Activated CD8-positive, alpha-beta memory T cell treated with anti-CD3 and anti-CD28 coated beads for 1 hour (primary cell): ENCODE measurements at places on chromosomes 2 and 18.

DNA sequence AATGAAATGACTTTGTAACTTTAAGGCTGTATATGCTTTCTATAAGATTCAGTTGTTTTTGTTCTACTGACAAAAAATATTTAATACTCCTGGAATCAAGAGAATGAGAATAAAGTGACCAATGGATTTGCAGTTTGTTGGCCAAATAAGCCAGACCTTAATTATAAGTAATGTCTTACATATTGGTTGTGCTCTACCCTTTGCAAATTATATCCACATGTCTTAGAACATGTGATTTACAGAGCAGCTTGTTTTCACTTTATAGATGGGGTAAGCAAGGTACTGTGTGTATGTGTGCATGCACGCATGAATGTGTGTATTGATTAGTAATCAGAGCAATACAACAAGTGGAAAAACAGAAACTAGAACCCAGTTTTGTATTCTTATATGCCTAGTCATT lies 59.1 kb downstream of the RMDN2 start:
- DNase-seq, result no peak

DNA sequence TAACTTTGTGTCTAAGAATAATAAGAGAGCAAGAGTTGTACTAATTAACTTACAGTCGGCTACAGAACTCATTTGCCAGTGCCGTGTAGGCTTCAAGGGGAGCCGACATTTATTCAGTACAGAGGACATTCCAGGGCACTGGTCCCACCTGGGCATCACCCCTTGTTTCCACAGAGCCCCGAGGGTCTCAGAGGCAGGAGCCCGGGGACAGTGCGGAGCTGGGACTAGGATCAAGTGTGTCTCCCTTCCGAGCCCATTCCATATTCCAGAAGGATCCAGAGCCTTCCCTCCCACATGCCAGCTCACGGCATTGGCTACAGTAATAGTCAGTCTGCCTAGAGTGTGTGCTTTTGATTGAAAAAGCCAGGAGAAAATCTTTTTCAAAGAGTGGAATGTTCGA lies 71.5 kb upstream of the CTDP1 start:
- no peak for DNase-seq

- DNase-seq, result no peak
Measured at GRCh38 chr2:48954935-48955334, 199.4 kb downstream of the FSHR start.

GRCh38 chr2:218953366-218953954 lies 6.0 kb upstream of the CDK5R2 start:
- DNase-seq, result no peak

GRCh38 chr2:43192744-43193651 lies 33.4 kb downstream of the ZFP36L2 start:
- no peak for DNase-seq

GRCh38 chr2:14358774-14359173 lies 273.7 kb upstream of the LRATD1 start:
- DNase-seq, result no peak

DNA sequence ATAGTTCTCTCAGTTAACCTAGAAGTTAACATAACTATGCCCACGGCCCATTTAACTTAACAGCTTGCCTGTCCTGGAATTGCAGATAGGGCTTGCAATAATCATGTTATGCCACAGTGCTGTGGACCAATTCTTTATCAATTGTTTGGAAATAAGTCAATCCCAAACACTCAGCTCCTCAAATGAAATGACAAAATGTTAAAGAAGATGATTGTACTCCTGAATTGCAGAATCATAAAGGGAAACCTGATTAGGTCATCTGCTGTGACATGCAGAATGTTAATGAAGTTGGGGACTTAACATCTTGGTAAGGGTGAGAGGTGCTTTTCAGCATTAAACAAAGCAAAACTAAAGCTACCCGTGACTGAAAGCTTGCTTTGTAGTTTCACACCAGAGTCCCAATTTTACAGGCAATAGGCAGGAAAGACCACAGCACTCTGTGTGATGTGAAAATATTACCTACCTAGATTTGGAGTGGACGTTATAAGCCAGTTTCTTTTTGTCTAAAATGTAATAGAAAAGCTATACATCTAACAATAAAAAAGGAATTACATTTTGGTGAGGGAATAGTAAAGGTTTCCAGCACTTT lies 364.0 kb downstream of the GPD2 start:
- no peak for DNase-seq

DNA sequence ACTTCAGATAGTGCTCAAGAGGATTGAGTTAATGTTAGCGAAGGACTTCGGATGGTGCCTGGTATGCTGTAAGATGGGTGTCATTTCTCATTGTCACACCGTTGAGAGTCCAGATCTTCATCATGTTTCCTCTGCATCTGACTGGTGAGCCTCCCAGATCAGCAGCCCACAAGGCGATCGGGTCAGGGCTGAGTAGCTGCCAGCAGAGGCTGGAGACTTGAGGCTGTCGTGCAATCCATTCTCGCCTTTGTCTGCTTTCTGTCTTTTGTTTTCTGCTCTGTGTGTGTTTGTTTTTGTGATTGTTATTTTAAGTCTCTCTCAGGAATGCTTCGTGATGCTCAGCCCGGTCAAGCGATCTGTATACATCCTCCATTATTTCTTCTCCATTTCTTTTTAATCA lies 95.8 kb downstream of the TGOLN2 start:
- no peak for DNase-seq

DNA sequence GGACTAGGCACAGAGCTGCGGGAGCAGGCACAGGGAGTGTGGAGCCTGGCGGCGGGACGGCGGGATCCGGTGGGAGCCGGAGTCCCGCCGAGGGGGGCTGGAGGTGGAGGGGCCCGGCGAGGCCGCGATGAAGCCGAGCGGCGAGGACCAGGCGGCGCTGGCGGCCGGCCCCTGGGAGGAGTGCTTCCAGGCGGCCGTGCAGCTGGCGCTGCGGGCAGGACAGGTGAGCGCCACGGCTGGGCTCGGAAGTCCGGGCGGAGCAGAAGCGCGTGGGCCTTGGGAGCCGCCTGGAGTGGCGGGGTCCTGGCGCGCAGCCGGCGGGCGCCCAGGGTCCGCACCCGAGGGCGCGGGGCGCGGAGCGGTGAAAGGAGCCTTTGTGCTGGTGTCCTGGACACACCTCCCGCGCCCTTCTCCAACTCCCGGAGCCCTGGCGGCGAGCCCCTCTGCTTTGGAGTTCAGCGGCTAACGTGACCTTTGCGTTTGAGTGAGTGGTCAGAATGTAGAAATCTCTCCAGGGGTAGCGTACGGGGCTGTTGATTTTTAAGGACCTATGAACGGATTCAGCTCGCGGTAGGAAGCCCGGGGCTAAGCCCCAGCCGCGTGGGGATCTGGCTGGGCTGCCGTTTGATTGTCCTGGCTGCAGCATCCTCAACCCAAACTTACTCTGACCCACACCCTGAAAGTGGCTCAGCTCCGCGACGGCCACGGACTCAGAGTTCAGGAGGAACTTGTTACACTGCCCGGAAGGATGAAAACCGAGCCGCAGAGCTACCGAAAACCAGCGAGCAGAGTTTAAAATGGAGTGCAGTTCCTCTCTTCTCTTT lies 448 bp downstream of the IMPA2 start:
- DNase-seq, result peak; percentile 8

DNA sequence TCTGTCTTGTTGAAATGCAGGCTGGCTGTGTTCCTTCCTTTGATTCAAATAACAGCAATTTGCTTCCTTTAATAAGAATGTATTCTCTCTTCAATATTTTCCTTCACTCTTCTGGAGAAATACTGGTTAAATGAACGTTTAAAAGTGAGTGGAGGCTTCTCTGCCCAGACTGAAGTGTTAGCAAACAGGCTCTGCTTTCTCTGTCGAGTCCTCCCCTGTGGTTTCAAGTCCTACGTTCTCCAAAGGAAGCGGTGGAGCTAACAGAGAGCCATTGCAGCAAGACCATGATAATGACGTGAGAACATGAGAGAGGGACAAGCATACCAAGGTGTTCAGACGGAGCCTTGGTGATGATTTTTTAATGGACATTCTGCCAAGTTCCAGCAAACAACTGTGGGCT lies 26.2 kb upstream of the PID1 start:
- DNase-seq, result no peak

GRCh38 chr2:151869291-151869690 lies 41.1 kb upstream of the ARL5A start:
- no peak for DNase-seq

DNA sequence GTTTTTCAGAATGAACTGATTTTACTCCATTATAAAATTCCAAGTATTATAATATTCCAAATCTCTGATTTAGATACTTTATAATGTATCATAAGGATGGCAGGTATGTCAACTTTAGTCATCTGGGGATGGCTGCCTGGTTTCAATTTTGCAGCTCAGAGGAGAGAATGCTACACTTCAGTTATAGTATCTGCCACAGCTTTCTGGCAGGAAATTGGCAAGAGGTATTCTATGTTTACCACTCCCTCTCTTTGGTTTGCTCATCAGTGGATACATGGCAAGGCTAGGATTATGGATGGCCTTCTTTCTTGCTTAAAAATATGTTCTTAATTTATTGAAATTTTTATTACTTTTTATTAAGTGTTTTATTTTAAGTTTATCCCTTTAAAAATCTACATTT lies 67.0 kb upstream of the TNFRSF11A start:
- no peak for DNase-seq

GRCh38 chr2:196380098-196380497 lies 208.7 kb upstream of the STK17B start:
- DNase-seq, result no peak

GRCh38 chr2:197251576-197251975 lies 59.0 kb downstream of the ANKRD44 start:
- DNase-seq, result no peak
